NCI-H460 (cell line): ENCODE measurements at places on chromosomes 4 and X. TPM values are rescaled to one million over a fixed set of nuclear protein-coding genes. Genes with fewer than 3 reads are reported as not detected.

Gene PCYT1B
- total RNA-seq: 0.29 and 0.40 TPM in 2 replicates

Gene GRK4
- 1.3 and 2.4 TPM in 2 replicates for total RNA-seq

Gene GPC4
- total RNA-seq: not detected in 2 replicates

Gene SNX12
- 56.0 and 63.4 TPM in 2 replicates for total RNA-seq

Gene S100P
- total RNA-seq: 169 and 210 TPM in 2 replicates

Gene ARL9
- total RNA-seq: not detected in 2 replicates

Gene FAT1
- total RNA-seq: 83.1 and 87.5 TPM in 2 replicates

Gene GUCY1B1
- 0.58 and 1.1 TPM in 2 replicates for total RNA-seq

Gene EDA
- 0.46 and 0.67 TPM in 2 replicates for total RNA-seq

Gene SPANXA1
- not detected in 2 replicates for total RNA-seq

Gene PHKA1
- 24.7 and 29.1 TPM in 2 replicates for total RNA-seq
